GM19239 (cell line): ENCODE measurements at places on chromosomes 12 and 14.
A peak's percentile ranks its signal among the peaks of the same experiment; 100 is the strongest.

DNA sequence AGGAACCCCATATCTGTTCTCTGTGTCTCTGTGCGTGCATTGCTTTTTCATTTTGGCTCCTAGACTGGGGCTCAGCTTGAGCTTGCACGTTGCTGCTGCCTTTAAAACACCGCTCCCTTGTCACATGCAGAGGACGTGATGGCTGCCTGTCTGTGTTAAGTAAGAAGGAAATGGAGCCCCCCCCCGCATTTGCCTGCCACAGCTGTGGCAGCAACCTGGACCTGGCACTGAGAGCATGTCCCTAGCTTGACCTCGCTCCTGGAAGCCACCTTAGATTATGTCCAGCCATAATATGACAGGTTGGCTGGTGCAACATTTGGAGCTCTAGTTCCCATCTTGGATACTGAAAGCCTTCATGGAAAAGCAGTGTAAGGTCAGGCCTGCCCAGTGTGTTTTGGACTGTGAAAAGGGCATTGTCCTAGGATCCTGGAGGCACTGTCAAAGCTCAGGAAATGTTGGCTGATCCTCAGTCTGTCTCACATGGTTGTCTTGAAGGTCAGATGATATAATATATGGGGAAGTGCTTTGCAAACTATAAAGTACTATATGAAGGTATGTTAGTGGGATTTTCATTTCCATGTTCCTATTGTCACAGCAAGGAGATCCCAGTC is 73.8 kb downstream of the PRKCH start:
- DNase-seq = no peak

DNA sequence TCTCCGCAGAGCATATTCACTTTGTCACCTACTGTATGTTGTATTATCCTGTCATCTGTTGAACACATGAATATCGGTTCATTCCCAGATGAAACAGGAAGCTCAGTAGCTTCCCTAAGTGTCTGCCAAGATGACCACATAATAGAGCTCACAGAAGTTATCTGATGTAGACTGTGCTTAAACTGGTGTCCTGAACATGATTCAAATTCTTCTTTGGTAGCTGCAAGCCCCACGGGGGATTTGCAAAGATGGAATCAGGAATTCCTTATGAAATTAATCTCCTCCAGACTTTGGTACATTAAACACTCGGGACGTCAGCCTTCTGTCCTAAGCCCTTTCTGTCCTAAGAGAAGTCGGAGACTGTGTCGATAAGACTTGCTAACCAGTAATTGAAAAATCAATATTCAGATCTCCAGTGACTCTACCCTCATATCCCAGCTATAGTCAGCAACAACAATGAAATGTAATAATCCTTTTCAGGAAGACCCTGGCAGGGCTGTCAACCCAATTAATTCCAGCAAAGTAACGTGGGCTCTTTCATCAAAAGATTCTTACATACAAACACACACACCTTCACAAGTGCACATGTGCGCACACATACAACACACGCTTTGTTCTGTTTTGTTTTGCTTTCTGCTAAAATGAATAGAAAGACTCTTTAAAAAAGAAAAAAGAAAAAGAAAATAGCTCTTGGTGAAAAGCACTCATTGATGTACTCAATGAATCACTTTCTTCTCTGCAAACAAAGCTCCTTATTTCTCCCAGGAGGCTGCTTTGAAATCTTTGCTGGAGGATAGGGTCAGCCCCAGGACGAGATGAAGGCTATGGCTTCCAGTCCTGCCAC is 127.2 kb downstream of the RIMBP2 start:
- no peak for DNase-seq

- no peak for DNase-seq
These were observed 33.2 kb downstream of the RFLNA start for GRCh38 chr12:124328116-124328515.

DNA sequence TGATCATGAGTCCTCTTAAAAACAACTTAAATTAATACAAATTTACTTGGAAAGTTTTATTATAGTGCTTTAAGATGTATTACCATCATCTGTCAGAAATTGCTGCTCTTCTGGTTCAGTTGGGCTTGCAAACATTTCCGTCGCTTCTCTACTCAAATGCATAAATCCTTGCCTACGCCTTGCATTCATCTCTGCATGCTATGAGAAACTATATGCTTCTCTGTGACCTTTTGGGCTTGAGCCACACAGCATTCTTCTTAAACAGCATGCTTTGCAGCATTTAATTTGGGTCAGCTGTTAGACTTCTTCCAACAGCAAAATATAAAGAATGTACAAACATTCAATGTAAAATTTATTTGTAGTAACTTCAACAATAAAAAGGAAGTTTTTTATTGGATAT is 305.7 kb upstream of the FLRT2 start:
- DNase-seq = no peak

DNA sequence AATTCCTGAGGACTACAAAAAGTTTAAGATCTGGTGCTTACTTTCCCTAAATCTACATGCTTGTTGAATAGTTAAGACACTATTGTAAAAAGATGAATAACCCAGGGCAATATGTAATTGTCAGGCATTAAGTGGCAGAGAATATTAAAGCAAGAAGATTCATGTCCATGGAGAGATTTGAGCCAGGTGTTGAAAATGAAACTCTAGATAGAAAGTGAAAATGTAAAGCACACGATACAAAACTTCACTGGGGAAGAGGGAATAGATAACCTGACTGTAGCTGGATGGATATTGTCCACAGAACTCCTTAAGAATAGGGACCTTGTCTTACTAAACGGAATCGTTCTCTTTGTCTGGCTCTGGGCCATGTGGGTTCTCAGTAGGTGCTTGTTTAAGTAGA is 5.0 kb downstream of the CAND1 start:
- DNase-seq = peak; percentile 15

DNA sequence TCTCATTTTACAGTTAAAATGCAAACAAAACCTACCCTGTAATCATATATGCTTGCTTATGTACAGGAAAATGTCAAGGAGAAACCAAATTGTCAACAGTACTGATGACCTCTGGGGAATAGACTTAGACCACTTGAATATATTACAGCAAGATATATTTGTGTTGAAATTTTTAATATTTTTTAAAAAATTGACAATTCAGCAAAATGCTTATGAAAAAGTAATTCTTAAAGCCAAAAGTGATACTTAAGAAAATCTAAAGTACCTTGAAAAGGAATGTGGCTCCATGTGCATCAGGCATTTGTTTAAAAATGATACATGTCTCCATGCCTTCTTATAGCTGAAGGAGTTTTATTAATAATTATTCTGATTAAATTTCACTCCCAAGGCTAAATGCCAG is 49.2 kb downstream of the PTPN21 start:
- DNase-seq = no peak

DNA sequence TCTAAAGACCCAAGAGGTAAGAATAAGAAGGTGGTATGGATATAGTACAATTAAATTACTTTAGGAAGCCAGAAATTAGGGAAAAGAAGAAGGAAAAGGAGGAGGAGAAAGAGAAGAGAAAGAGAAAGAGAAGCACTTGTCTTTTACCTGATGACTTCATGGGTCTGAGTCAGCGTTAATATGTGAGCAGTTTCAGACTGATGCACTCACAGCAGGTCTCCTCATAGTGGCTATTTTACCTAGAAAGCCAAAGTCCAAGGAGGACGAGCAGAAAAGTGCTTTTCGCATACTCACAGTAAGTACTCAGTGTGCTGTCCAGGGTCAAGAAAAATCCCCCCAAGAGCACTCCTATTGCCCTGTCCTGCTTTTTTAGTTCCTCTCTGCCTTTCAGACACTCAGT is 222.1 kb downstream of the C12orf42 start:
- no peak for DNase-seq

GRCh38 chr12:27999970-28000369 is 27.4 kb upstream of the PTHLH start:
- DNase-seq = no peak

DNA sequence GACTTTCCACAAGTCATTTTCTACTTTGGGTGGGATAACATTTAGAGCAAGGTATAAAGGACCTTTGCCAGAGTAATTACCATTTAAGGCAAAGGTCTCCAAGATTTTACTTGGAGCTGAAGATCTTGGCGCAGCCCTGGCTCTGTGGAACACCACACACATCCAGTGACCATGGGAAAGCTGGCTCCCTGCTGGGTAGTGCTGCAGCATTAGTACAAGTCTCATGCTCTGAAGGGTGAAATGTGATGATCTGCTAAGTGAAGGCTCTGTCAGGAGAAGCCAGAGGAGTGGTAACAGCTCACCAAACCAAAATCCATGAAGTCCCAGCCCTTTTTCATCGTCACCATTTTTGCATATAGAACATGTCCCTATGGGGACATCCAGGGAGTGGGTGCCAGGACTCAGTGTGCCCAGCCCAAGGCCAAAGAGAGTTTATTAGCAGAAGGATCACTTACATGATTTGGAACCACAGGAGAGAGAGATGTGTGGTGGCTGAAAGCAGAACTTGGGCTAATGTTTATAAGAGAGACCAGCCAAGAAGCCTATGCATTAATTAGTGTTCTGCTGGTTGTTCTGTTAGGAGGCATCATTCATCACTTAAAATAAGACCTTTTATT is 110.7 kb downstream of the SLC38A6 start:
- DNase-seq = no peak

DNA sequence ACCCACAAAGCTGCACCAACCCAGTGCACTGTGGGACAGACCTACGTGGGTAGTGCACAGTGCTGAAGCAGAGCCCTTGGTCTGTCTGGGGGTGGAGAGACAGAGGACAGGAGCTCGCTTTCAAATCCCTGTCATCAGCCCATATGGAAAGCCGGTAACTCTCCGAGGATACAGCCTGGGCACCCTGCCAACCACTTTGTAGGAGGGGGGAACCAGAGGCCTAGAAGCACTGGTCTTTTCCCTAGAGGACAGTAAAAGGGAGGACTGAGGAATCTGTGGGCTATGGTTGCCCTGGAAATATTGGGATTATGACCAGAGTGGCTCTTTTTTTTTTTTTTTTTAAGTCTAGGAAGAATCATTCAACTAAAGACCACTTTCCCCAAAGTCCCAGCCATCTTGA is 74.3 kb downstream of the MAP3K9 start:
- no peak for DNase-seq

DNA sequence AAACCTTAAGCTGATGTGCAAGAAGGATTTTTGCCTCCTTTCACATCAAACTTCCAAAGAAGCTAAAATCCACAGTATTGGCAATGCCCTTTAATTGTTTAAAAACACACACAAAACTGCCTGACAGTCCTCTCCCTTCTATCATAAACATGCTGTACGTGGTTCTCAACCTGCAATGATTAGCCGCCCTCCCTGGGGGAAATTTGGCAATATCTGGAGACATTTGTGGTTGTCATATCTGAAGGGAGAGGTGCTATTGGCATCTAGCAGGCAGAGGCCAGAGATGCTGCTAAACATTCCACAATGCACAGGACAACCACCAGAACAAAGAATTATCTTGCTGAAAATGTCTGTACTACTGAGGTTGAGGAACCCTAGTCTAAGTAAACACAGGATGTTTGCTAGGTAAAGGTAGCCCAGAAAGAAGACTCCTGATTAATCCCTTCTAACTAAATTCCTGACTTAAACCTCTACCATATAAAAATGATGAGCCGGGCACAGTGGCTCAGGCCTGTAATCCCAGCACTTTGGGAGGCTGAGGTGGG is 1.2 kb downstream of the ACOT6 start:
- DNase-seq = no peak

DNA sequence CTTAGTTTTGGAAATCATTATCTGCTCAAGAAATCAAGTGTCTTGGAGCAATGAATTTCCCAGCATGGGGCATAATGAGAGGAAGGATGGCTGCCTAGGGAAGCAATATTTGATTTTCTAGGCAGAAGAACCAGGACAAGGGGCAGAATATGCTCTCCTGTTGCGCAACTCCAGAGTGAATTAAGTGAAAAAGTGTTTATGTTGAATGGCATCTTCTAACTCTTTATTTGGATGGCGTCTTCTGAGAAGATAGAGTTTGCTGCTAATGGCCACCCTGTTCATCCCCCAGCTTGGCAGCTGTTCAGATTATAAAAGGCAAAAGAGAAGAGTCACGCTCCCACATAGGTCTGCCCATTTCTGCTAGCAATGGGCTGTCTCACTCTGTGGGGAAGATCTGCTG is 1278.1 kb downstream of the AACS start:
- DNase-seq = no peak

GRCh38 chr12:15299947-15300346 is 22.4 kb upstream of the PTPRO start:
- no peak for DNase-seq

- DNase-seq = no peak
These were observed 23.6 kb upstream of the PLEK2 start for GRCh38 chr14:67435603-67436002.

- DNase-seq = no peak
These were observed 55.5 kb downstream of the PPP2R5E start for GRCh38 chr14:63487724-63488123.

GRCh38 chr12:124006846-124007713 is 34.1 kb downstream of the ZNF664 start:
- DNase-seq = no peak

- DNase-seq = no peak
These were observed 171.5 kb downstream of the PTPN11 start for GRCh38 chr12:112590281-112590680.

DNA sequence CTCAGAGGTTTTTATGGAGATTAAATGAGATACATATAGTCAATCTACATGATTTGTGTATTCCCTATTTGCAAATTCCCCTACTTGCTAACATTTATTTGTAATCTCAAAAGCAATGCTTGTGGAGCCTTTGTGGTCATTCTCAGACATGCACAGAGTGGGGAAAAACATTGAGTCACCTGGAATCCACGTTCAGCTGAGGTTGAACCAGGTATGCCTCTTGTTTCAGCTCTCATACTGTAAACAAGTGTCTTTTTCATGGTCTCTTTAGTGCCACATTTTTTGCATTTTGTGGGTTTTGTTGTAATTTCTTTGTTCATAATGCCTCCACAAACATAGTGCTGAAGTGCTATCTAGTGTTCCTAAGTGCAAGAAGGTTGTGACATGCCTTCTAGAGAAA is 181.9 kb downstream of the BCAT1 start:
- DNase-seq = no peak

- no peak for DNase-seq
These were observed 109.5 kb downstream of the PAX9 start for GRCh38 chr14:36771028-36771640.

DNA sequence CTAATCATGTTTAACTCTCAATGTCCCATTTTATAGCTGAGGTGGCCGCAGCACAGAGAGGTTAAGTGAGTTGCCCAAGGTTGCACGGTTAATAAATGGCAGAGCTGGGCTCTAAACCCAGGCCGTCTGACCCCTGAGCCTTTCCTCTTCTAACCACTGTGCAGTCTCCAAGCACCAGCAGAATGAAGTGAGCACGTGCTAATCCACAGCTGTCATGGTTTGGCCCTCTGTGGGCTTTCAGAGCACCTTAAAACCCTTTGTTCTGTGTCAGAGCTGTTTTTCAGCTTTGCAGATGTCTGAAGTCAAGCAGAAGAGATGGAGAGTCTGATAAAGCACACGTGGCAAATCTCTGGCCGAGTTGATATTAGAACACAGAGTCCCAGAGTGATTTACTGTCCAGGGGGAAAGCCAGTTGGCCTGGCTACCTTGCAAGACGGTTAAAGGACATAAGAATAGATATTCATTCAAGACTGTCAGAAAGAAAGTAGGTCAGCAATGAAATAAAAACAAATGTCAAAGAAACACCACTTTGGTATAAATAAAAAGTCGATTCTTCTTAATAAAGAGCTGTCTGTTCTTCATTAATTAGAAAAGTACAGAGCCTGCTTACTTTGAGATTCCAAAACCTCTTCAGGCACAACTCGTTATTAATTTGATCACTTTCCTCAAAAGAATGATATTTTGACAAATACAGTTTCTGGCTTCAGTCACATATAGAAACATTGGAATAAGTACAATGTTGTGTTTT is 107.3 kb downstream of the CRADD start:
- DNase-seq = no peak
